ENCODE measurements at places on chromosomes 5 and 9.

GRCh38 chr9:121498150-121498486 is 1.5 kb downstream of the GGTA1 start:
- peak; percentile 73 for DNase-seq

DNA sequence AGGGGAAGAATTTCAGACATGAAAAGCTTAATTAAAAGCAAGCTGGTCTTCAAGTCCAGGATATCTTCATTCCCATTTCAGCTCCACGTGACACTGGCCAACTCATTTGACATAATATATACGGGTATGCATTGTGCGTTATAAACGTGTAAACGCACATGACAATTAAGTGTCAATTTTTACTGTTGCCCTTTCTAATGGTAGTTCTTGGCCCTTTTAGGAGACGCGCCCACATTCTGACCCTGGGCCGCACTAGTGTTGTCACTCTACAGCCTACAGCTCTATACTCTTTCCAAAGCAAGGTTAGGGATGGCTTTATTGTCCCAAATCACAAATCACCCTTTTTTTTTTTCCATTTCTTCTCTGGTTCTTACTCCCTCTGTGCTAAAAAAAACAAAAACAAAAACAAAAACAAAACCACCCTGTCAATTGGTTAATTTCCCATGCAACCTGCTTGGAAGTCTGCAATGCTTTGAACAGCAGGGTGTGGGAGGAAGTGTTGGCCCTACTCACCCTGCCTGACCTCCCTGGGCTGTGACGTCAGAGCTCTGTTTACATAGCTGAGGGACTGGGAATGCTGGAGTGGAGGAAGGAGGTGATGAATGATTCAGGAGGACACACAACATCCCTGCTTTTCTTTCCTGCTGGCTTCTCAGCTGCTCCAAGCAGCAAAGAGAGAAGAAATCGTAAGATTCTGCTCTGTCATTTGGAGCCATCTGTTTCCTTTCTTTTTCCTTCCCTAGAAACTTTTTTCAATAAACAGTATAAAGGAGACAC is 19.3 kb downstream of the RFK start:
- no peak for DNase-seq

DNA sequence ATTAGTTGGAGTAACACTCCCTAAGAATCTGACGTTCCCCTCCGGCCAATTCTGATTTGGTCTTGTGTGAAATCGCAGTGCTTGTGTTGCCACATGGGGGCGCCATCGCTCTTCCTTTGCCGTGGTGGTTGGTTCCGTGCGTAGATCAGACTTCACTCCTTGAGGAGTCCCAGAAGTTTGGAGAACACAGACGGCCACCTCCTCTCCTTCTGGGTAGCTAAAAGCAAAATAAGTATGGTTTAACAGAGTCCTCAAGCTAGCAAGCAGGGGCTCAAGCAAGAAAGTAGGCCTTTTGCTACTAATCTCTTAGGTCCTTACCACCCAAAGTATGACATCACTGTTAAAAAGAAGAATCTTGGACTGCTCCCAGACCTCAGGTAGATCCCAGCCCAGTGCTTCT is 59.5 kb downstream of the HSPA4 start:
- DNase-seq: peak; percentile 87

- peak; percentile 33 for DNase-seq
These were observed 46.0 kb downstream of the CRB2 start for GRCh38 chr9:123401879-123402513.

DNA sequence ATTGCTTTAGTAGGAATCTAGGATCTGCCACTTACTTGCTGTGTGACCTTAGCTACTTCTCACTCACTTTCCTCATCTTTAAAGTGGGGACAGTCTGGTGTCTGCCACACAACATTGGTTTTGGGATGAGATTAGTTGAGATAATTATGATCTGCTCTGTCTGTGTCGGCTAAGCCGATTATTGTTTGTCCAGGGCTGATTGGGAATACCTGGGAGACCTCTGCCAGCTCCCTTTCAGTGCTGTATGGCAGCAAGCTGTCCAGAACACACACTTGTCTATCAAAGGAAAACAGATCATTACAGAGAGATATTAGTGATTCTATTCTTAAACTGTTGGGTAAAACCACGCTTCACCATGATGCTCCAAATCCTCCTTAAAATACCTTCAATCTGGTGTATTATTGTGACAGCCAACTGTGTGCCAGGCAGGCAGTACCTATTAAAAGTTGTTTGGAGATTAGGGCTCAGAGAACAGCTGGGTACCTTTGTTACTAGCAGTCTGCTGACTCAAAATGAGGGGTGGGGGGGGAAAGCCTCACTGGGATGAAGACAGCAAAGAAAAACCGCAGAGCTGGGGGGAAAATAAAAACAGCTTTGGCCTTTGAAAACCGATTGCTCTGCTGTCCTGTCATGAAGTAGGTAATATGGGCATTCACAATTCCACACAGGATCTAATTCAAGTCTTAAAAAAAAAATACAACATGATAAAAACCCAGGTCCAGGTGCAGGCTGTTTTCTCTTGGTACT is 458.4 kb upstream of the C9orf72 start:
- DNase-seq: no peak

GRCh38 chr9:98429613-98430012 is 174.2 kb upstream of the TBC1D2 start:
- DNase-seq: no peak

DNA sequence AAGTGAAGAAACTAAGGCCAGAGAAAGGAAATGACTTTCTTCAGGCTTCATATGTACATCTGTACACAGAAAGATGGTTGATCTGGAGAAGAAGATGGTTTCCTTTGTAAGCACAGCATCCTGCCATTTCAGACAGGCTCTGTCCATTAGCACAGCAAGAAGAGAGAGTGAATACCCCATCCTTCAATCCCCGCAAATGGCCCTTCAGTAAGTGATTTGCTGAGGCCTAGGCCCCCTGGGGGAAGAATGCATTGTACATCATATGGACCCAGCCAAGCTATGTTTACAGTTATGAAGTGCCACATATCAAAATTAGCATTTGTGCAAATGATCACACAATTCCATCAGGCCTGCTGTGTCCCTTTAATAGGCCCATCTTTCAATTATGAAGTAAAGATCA is 657.4 kb downstream of the BRINP1 start:
- DNase-seq: no peak

GRCh38 chr9:129405089-129405826 is 215.6 kb downstream of the C9orf50 start:
- DNase-seq: no peak

DNA sequence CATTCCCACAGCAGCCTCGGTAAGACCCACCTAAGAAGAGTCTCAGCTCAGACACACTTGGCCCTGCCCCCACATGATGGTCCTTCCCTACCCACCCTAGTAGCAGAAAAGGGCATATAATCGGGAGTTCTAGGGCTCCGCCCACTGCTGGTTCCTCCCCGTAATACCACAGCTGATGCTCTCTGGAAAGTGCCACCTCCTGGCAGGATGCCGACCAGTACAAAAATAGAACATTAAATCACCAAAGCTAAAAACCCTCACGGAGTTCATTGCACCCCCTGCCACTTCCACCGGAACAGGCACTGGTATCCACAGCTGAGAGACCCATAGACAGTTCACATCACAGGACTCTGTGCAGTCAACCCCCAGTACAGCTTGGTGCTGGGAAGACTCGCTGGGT is 271.3 kb downstream of the KIAA0825 start:
- DNase-seq: no peak

DNA sequence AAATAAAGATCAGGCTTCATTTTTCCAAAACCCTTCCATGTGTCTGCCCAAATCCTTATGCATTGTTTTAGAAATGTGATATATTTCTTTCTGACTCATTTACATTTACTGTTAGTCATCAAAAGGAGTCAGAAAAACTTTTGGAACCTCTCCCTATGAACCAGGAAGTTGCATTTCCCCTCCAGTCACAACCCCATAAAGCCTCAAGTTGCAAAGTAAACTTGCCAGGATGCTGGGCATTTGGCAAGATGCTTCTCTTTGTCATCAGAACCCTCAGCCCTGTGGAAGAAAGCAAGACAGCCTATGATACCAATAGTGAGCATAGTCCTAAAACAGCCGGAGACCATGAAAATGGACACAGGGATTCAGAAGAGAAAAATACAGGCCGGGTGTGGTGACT is 84.2 kb downstream of the MUSK start:
- no peak for DNase-seq

DNA sequence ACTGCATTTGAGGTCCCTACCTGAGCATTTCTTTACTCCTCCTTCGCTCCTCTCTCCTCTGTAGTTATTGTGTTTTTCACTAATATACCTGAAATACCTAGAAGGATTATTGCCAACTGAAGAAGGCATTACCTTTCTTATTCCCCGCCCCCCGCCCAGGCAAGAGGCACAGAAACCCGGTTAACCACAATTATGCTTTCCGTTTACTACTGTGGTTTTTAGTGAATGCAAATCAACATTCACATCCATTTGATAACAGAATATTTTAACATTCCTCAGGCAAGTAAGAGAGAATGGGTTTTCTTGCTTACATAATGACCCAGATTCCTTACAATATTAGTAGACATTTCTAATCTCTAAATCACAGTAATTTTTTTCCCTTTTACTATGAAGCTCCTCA is 136.9 kb downstream of the PCSK5 start:
- DNase-seq: peak; percentile 9

GRCh38 chr5:173155912-173156311 is 11.6 kb downstream of the BNIP1 start:
- no peak for DNase-seq

GRCh38 chr5:176693477-176693851 is 46.2 kb downstream of the TSPAN17 start:
- DNase-seq: no peak

DNA sequence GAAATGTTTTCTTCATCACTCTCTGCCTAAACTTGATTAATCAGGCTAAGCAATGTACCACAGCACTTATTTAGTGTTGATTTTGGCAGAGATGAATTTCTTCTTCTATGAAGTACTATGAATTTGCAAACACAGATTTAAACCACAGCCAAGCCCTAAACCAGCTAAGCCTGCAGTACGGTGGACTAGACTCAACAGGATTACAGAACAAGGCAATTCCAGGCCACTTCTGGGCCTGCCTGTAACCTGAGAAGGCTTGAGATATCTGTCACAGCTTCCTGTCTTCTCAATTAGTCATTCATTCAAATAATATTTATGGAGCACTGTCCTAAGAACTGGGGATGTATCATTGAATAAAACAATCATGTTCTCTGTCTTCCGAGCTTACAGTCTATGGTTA is 32.4 kb upstream of the CAST start:
- no peak for DNase-seq

All from activated CD4-positive, alpha-beta T cell treated with anti-CD3 and anti-CD28 coated beads, Interleukin-2, Interleukin-6, amounts not matched to agents 100 ng/mL and 50 ng/mL, durations not matched to agents 16 hours and 8 hours (primary cell).